ENCODE measurements at places on chromosomes 2 and 18.
A peak's percentile ranks its signal among the peaks of the same experiment; 100 is the strongest.

DNA sequence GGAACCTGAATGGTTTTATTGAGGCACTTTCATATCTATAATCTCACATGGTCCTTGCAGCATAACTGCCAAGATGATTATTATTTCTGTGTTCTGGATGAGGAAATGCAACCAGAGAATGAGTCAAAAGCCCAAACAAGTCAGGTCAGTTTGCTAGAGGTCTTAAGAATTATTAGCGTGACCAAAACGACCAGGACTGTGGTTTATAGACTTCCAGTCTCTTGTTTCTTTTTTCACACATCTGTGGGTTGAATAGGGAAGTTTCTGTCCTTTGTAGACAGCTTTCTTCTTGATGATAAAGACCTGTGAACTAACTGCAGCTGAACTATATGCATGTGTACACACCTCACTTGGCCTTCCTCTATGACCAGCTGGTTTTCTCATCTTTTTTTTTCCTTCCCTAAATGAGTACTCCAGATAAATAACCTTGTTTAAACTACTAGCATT, 13.9 kb downstream of the ADAM23 start:
- DNase-seq: no peak

DNA sequence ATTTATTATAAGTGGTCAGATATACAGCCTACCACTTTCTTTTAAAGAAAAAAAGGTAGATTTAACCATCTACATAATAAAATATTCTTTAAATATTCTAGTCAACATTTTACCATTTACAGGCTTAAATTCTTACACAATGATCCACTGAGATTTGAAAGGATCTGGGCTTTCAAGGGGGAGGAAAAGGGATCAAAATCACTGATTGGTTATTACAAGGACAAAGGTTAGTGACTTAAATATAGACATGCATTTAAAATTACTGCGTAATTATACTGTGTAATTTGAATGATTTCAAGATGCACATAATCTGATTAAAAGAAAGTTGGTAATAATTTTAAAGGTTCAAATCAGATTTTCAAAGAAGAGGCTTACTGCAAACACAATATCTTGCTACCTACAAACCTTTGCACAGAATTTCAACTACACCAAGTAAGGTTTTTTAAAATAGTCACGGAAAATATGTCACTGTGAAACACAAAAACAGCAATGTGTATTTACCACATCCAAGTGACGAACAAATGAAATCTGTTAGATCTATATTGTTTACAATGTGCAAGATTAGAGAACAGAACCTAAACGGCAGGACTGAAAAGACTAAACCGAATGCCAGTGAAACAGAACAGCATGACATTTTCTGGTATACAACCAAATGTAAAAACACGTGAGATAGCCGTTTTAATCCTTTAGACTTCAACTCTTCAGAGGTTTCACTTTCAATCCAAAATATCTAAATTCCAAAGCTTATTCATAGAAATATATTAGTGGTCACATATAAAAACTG, 40.8 kb downstream of the RTN4 start:
- peak; percentile 39 for DNase-seq

- no peak for DNase-seq
These were observed 5.4 kb downstream of the METTL21A start for GRCh38 chr2:207619764-207620203.

- no peak for DNase-seq
These were observed 20.4 kb upstream of the FSHR start for GRCh38 chr2:49174750-49175149.

DNA sequence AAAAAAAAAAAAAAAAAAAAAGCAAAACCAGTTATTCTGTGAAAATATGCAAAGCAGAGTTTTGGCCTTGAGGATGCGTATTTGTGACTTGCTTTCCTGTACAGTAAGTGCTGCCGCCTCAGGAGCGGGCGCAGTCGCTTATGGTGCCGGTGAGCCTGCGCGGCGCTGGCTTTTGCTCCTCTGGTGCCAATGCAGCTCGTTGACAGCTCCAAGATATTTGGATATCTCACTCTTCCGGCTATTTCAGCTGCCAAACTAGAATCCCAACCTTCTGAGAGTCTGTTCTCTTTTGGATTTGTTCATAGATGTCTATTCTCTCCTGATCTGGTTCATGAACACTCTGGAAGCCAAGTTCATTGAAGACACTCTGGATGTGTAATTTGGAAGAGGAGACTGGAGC, 184.1 kb downstream of the AGAP1 start:
- DNase-seq: no peak
